ENCODE measurements at places on chromosomes 11 and 22.

DNA sequence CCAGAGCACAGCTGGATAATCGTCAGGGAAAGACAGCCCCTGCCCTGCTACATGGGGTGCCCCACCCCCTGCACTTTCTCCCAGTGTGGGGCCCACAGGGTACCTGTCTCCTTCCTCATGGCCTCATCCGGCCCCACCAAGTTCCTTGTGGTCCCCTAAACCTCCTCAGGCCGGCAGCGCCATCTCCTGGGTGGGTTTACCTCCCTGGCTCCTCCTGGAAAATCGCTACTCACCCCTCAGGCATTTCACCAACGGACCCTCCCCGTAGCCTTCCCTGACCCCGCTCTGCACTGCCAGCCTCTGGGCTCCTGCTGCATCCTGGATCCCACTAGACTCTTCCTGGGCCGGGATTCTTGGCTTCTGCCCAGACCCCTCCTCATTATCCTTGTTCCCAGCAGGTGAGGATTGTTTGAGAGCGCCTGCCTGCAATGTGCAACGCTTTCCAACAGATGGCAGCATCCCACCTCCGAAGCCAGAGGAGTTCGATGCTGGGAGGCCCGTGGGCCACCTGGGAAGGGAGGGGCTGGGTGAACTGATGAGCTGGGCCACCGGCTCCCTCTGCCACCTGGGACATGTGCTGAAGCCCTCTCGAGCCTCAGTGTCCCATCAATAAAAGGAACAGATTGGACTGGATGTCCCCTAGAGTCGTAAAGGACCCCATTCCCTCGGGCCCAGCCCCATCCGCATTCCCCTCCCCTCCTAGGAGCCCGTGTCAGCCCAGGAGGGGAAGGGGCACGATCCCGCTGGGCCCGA is 44.2 kb upstream of the TTLL12 start:
- no peak for DNase-seq

GRCh38 chr11:15707971-15708370 is 593.2 kb downstream of the INSC start:
- DNase-seq, result no peak

- no peak for DNase-seq
These were observed 31.2 kb upstream of the ETS1 start for GRCh38 chr11:128618603-128619002.

GRCh38 chr22:26570864-26571525 is 18.9 kb downstream of the TPST2 start:
- DNase-seq, result no peak

GRCh38 chr11:73298233-73298632 is 9.8 kb upstream of the ARHGEF17 start:
- no peak for DNase-seq

DNA sequence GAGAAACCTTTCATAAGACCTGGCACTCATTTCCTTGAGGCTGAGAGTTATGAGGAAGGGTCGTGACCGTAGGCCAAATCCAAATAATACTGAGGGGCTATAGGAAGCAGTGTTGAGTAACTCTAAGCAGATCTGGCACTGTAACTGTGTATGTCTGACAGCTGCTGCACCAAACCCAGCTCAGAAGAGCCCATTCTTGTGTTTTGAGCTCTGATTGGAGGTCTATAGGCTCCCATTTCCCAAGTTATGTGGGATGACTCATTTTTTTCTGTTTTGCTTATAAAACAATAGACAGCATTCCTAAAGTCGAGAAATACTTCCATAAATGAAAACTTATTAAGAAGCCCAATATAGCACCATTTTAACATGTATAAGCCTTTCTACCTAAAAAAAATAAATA is 645.8 kb downstream of the DLG2 start:
- DNase-seq, result no peak
